ENCODE measurements at places on chromosomes 2 and 18.

DNA sequence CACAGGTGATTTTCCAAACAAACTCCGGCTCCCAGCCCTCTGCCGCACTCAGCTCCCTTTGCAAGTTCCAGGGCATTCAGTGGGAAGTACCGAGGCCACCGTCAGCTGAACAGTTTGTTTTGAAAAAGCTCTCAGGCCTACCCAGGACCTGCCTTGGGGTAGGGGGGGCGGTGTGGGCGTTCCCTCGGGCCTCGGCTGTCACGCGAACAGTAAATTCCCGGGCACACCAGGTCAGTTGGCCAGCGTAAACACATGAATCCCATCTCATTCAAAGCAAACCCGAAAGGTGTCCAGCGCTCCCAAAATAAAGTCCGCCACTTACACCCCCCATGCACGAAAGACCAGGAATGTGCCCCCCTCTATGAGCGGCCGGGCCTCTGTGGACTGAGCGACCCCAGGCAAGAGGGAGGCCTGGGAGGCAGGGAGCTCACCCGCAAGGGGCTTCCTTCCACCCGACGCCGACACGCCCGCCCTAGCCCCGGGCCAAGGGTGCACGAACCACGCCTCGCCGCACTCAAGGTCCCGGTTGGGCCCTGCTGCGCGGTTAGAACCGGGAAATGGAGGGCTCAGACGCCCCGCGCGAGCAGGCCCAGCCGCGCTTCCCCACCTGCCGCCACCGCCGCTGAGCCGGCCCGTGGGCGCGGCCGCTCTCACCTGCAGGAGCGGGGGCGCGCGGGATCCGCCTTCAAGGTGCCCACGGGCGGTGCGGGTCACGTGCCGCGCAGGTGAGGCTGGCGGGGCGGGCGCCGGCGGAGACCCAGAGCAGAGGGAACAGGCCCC lies at the start of gene WDSUB1:
TSS of gene WDSUB1 (minus strand) at position 775 of the 780 bp plus-strand sequence. CDS start 3,634 bp downstream, outside the sequence.
- DNase-seq = no peak

- no peak for DNase-seq
Observed at GRCh38 chr2:88252646-88253045, 82.5 kb downstream of the THNSL2 start.

DNA sequence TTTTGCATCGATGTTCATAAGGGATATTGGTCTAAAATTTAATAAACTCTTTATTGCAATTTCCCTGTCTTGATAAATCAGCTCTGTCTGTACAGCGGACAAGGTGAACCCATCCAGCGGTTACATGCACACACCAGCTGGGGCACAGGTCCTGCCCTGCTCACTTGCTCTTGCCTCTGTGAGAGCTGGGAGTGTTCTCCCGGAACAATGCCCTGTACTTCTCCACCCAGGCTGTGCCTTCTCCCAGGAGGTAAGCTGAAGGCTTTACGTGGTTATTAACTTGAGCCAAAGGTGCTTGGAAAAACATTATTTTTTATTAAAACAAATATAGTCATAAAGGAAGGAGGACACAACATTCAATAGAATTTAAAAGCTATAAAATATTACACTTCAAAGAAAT lies 117.6 kb downstream of the ALPK2 start:
- DNase-seq = no peak

DNA sequence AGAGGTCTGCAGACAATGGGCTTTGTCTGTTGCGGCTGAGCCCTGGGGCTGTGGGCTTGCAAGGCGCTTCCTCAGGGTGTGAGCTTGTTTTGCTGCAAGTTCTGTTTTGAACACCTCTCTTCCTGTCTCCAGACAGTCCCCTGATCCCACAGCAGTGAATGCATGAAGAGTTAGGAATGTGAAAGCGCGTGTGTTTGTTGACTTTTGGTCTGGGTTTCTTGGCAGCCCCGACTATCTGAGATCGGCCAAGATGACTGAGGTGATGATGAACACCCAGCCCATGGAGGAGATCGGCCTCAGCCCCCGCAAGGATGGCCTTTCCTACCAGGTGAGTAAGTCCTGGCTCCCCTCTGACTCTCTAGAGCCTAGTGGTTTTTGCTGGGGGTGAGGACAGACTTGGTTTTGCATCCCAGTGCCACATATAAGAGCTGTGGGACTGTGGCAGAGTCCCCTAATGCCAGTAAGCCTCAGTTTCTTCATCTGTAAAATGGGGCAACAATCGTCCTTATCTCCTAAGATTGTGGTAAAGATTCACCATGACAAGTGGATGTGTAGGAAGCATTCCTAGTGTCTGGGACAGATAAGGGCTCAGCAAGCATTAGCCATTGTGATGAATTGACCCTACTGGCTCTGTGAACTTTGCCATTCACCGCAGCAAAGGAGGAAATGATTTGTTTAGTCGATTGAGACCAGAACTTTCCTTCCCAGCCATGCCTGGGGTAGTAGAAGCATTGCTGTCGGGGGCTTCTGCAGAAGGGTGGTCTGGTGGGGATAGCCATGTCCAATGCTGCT lies 3.0 kb downstream of the LBH start:
- DNase-seq = no peak

DNA sequence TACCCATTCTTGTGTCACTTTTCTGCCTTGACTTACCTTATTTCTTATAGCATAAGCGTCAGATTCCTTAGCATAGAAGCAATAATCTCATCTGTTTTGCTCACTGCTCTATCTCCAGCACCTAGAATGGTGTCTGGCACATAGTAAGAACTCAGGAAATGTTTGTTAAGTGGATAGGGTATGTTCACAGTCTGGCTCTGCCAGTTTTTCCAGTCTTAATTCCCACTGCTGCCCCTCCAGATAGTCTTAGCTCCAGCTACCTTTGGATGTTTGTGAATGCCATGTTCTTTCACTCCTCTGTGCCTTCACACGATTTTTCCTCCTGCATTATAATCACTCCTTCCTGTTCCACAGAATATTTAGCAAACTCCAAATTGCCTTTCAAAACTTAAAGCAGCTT lies 29.0 kb downstream of the DNAJC10 start:
- DNase-seq = no peak

GRCh38 chr18:7146067-7146466 lies 28.5 kb upstream of the LAMA1 start:
- DNase-seq = no peak

DNA sequence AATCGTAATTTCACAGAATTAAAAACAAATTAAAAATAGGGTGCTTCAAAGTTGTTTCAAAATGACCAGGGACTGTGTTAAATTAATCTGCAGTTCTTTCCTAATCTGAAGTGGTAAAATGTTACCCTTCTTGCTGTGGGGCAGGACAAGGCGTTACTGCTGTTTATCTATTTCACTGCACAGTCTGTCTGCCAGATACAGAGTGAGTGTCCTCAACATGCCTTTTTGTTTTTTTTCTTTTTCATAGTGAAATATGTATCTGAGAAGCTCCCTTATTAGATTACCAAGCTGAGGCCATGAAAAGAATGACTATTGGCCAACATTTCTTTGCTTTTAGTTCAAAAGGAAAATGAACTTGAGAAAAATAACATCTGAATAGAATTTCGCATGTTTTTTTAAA lies 38.0 kb downstream of the KCTD1 start:
- DNase-seq = no peak

DNA sequence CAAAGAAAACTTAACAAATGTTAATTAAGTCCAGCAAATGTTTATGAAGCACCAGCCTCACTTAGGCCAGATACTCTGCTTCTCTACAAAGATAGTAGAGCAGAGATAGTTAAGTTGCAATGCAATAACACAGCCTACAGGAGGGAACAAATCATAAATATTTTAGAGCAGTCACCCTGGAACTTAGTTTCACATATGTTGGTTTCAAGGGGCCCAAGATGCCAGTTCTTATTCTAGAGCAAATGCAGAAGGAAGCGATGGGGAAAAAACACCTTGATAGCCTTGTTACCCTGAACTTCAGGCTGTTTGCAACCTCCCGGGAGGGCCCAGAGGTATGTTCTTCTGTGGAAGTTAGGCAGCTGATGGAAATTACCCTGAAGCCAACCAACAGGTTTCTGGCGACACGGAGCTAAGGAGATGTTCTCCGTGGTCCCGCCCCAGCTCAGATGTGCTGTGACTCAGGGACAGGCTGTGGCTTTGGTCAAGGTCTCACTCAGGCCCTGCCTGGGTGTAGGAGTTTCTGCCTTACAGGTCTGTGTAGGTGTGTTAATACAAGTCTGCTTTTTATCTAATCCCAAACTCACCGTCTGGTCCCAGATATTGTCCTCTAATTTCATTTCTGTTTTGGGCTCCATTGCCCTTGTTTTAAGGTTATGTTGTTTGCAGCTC lies 3.8 kb downstream of the CTIF start:
- no peak for DNase-seq

GRCh38 chr2:104654811-104655210 lies 199.1 kb upstream of the POU3F3 start:
- DNase-seq = no peak

GRCh38 chr2:6946722-6947121 lies 29.5 kb downstream of the RNF144A start:
- no peak for DNase-seq

DNA sequence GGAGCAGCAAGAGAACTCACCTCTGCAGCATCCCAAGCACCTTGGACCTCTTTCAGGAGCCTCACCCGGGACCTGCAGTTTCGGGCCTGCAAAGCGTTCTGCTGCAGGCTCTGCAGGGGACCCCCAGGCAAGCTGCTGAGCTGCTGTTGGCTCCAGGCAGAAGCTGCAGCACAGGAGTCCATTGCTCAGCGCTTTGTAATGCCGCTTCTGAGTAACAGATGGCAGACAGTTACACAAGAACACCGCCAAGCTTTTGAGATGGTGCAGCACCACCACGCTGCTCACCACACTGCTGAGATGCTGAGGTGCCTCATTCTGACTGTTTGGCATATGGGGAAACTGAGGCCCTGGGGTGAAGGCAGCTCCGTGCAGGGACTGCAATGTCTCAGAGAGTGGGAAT lies 1.9 kb upstream of the GALNT14 start:
- DNase-seq = no peak

DNA sequence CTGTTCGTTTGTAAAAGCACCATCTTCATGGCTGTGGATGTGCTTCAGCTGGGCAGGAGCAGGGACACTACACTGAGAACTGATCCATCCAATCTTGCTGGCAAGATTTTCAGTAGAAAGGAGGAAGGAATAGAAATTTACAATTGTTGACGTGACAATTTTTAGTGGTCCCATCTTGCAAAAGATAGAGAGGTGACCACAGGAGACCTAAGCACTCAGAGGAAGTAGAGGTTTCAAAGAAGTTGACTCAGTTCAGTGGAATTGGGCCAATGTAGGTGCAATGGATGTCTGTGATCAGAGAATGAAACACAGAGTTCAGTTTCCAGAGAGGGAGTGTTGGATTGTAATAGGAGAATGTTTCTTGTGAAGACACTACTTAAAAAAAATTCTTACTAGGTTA lies 1.4 kb downstream of the UGT1A5 start:
- DNase-seq = no peak

Data from stimulated activated CD4-positive, alpha-beta T cell treated with anti-CD3 and anti-CD28 coated beads, Interleukin-12 subunit alpha, Interleukin-12 subunit beta, amount 100 ng/mL, for 24 hours (primary cell).